ENCODE measurements at places on chromosomes 4 and X.

GRCh38 chr4:128519163-128519830 lies 231.7 kb upstream of the PGRMC2 start:
- peak; percentile 35 for DNase-seq

GRCh38 chrX:9339603-9340491 lies 125.0 kb upstream of the TBL1X start:
- peak; percentile 28 for DNase-seq

- DNase-seq: peak; percentile 14
These were observed 54.5 kb downstream of the RHOH start for GRCh38 chr4:40251366-40251765.

DNA sequence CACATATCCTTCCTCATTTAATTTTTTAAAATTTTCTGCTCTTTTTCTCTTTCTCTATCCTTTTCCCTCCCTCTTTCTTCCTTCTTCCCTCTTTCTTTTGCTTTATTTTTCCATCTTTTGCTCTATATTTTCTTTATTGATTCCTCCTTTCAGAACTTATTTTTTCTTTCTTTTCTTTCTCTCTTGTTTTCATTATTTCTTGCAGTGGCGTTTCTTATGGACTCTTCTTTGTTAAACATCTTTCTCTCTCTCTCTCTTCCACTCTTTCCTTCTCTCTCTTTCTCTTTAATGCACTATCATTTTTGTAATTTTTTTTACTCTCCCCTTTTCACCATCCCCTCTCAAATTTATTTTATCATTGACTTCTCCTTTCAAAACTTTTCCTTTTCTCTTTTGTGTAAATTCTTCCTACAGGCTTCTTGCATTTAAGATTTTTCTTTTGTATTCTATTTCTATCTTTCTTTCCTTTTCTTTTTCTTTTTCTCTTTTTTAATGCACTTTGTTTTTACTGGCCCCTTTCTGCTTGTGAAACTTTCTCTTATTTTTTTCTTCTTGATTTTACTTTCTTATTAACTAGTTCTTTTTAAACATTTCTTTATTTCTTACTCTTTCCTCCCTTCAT lies 97.0 kb downstream of the RBMX2 start:
- no peak for DNase-seq

GRCh38 chr4:73099143-73099542 lies 29.6 kb upstream of the COX18 start:
- no peak for DNase-seq

DNA sequence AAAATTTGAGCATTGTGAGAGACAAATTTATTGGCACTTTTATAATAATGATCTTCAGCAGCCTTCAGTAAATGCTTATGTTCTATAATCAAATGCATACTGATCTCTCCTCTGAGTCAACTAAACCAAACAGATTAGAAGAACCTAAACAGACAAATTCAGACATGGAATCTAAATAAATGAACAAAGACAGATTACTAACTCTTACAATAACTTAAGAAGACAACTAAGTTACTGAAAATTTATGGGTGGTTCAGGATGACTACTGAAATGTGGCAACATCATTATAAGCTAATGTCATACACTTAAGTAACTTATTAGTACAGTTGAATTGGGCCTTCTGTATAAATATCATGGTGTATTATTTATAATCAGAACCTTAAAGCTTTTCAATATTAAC lies 127.3 kb downstream of the NEK1 start:
- DNase-seq: no peak

DNA sequence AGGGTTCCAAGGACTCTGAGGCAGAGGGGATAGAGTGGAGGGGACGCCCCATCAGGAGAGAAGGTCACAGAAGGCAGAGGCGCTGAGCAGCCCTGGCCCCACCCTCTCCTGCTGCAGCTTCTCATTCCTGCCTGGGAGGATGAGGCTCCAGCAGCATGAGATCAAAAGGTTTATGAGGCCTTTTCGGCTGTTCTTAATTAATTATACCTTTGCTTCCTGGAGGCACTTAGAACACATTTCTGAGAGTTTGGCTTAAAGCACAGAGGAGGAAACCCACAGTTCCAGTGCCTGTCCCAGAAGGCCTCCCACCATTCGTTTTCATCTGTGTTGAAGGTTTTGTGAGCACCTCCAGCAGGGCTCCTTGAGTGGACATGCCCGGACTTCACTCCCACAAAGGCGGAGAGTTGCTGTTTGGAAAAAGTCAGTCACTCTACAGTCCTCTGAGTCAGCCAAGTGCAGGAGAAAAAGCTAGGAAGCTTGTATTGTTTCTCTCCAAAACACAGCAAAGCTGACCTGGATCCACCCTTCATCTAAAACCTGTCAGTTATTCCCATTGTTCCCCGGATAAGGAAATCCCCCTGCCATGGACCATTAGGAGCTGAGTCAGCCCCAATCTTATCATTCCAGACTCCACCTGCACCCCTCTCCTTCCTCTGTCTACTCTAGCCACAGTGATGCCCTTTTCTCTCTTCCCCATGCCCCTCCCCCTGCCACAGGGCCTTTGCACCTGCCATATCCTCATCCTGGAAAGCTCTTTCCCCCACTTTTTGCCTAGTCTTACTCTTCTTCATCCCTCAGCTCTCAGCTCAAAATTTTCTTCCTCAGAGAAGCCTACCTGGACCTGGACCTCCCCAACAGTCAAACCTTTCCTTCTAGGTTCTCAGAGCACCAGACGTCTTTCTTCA lies 276.8 kb downstream of the FBXW7 start:
- peak; percentile 84 for DNase-seq

GRCh38 chr4:29805916-29806480 lies 914.2 kb upstream of the PCDH7 start:
- peak; percentile 26 for DNase-seq

DNA sequence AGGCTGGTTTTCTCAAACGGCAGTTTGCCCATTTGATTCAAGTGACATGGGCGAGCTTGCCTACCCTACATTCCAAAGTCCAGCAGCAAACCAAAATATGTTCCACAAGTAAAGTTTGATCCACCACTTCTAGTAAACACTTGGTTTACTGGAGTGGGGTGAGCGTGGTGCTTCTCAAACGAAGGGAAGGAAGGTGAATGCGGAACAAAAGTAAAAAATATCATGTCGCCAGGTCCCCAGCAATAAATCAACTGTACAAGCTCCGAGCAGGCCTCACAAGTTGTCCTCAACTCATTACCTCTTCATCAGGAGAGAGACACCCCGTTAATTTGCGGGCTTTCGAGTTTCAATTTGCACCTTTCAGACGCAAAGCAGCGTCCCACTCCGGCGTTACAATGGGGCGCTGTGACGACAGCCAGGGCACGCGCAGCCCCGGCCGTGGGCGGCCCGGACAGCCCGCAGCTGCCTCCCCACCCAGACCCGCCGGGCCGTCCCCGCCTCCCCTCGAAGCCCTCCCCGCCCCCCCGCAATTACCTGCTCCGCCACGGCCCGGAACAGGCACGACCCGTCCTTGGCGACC lies 1.0 kb downstream of the OTUD4 start:
- peak; percentile 57 for DNase-seq

GRCh38 chr4:687048-687970 lies 1.6 kb downstream of the SLC49A3 start:
- DNase-seq: no peak

GRCh38 chr4:183550345-183551093 lies 45.7 kb downstream of the ING2 start:
- DNase-seq: no peak

DNA sequence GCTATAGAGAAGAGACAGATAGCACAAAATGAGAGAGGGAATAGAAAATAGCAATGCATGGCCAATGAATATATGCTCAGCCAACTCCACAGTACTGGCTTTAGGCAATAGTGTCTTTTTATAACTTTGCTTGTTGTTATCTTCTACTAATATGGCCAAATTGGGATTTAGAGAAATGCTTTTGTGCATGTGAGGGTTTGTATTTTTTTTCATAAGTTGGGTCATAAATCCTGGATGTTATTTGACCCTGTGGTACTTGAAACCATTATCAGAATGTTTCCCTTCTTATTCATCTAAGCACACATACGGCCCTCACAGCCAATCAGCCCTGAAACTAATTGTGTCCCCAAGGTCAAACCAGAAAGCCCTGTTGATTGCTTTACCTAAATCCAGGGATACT lies 35.2 kb upstream of the LPAR4 start:
- no peak for DNase-seq

DNA sequence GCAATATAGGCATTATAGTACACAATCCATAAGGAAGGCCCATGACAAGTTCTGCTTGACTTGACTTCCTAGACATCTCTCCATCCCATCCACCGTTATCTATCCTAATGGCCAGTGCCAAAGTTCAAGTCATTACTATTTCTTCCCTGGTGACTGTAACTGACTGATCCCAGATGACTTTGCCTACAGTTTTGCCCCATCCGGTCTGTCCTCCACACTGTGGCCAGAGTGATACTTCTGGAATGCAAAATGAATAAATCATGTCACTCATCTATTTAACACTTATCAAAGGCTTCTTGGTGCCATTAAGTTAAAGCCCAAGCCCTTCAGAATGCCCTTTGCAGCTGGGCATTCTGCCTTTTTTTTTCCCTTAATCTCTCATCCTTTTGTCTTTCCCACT lies 130.8 kb downstream of the PPARGC1A start:
- DNase-seq: no peak

DNA sequence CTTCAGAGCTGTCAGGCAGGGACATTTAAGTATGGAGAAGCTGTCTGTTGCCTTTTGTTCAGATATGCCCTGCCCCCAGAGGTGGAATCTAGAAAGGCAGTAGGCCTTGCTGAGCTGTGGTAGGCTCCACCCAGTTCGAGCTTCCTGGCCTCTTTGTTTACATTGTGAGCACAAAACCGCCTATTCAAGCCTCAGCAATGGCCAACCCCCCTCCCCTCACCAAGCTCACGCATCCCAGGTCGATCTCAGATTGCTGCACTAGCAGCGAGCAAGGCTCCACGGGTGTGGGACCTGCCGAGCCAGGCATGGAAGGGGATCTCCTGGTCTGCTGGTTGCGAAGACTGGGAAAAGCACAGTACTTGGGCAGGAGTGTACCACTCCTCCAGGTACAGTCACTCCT lies 59.3 kb downstream of the ZNF674 start:
- peak; percentile 3 for DNase-seq

DNA sequence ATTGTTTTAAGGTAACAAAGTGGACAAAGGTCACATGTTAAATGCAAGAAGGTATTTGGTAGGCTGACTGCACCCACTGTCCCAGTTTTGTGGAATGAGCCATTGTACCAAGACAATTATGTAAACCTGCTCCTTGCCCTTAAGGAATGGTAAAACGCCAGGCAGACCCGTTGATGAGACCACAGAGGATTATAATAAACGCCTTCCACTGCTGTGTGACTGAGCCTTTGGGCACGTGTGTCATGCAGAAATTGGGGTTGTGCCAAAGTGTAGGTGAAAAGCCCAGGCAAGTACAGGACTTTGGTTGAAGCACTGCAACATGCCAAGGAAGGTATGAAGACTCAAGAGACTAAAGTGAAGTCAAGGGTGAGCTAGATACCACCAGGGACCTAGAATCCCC lies 59.7 kb downstream of the LRRC66 start:
- DNase-seq: no peak

- peak; percentile 42 for DNase-seq
These were observed 1.3 kb downstream of the HS3ST1 start for GRCh38 chr4:11427121-11427996.

- no peak for DNase-seq
These were observed 9.2 kb upstream of the GYG2 start for GRCh38 chrX:2819345-2820135.

DNA sequence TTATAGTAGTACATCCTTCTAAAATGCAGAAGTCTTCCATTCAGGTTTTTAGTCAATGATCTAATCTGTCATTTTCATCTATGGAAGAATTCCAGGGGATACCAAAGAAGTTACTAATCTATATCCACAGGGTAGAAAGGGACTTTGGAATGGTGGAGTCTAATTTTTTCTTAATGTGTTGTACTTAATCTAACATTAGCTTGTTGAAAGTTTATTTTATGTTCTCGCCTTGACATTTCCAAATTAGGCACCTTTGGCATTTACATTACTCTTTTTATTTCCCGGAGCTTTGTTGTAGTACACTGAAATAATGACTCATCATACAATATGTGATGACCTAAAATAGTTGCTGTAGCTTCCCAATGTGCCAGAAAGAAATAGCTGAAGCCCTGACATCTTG lies 91.5 kb downstream of the HTR2C start:
- no peak for DNase-seq

GRCh38 chr4:84826681-84827080 lies 139.8 kb downstream of the WDFY3 start:
- DNase-seq: peak; percentile 43

All from NCI-H69 (cell line).